ENCODE measurements at places on chromosomes 3 and 15.

- no peak for DNase-seq
Measured at GRCh38 chr15:35674873-35675781, 129.2 kb upstream of the DPH6 start.

GRCh38 chr3:35900079-35900478, 260.8 kb downstream of the ARPP21 start:
- DNase-seq, result no peak

- DNase-seq, result no peak
Measured at GRCh38 chr3:83096-83495, 113.5 kb upstream of the CHL1 start.

DNA sequence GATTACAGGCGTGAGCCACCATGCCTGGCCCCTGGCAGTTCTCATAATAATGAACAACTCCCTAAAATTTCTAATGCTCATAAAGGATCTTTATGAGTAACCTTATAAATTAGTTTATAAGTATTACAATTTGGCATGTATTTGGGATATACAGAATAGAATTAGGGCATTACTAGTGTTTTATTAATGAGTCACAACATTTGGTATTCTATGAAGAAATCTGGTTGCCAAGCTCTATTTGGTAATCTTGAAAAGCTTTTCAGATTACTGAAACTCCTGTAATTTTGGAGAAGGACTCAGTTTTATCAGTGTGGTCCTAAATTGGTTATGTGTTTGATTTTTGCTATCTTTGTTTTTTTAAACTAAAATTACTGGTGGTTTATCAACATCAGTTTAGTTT, 45.8 kb downstream of the TM6SF1 start:
- no peak for DNase-seq

GRCh38 chr15:49421991-49422390, 1.1 kb upstream of the FGF7 start:
- DNase-seq, result peak; percentile 13

- DNase-seq, result no peak
Measured at GRCh38 chr15:40325188-40325587, 1.7 kb downstream of the INAFM2 start.

- no peak for DNase-seq
Measured at GRCh38 chr3:143084856-143085731, 34.5 kb upstream of the CHST2 start.

GRCh38 chr15:79209116-79209515, 73.4 kb upstream of the ANKRD34C start:
- DNase-seq, result no peak

GRCh38 chr15:71153823-71154524, 38.7 kb downstream of the THSD4 start:
- no peak for DNase-seq

DNA sequence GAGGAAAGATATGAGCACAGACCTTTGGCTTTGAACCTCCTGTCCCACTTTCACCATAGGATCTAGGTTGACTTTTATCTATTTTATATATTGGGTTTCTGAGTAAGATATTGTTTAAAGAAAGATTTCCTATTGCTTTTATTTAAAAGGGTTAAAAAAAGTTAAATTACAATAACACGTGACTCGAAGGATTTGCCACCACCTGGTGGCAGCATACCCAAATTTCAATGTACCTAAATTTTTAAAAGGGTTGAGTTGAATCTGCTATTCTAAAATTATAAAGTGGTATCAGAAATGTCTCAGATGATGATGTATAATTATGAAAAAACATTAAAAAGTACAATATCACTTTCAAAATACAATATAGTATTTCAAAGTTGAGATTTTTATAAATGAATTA, 368.4 kb downstream of the MECOM start:
- peak; percentile 8 for DNase-seq

DNA sequence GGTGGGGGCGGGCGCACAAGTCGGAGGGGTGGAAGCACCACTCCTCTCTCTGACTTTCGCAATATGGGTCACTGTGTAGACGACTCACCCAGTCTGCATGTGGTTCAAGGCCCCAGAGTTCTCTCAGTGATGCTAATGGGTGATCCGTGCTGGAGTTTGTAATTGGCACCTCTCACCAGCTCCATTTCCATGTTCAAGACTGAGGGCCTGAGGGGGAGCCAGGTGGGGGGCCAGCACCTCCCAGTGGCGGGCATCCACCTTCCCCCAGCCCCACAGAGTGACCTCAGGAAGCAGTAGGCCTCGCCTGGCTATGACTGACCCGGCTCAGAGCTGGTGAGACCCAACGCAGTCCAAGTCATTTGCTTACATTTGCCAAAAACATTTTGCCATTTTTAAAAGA, 230.0 kb upstream of the ST8SIA2 start:
- no peak for DNase-seq

- DNase-seq, result no peak
Measured at GRCh38 chr3:152100491-152101132, 168.1 kb upstream of the MBNL1 start.

GRCh38 chr3:100210772-100211135, 50.0 kb upstream of the TBC1D23 start:
- DNase-seq, result peak; percentile 20

- no peak for DNase-seq
Measured at GRCh38 chr3:48222616-48223513, at the start of gene CAMP. TSS of gene CAMP (plus strand) at chr3:48223495. CDS start at chr3:48223512, 17 bp downstream.

- no peak for DNase-seq
Measured at GRCh38 chr3:115436767-115437301, 186.5 kb upstream of the GAP43 start.

GRCh38 chr15:93527374-93528050, 438.5 kb upstream of the RGMA start:
- no peak for DNase-seq

GRCh38 chr15:43187544-43188155, 2.4 kb downstream of the CCNDBP1 start:
- no peak for DNase-seq

DNA sequence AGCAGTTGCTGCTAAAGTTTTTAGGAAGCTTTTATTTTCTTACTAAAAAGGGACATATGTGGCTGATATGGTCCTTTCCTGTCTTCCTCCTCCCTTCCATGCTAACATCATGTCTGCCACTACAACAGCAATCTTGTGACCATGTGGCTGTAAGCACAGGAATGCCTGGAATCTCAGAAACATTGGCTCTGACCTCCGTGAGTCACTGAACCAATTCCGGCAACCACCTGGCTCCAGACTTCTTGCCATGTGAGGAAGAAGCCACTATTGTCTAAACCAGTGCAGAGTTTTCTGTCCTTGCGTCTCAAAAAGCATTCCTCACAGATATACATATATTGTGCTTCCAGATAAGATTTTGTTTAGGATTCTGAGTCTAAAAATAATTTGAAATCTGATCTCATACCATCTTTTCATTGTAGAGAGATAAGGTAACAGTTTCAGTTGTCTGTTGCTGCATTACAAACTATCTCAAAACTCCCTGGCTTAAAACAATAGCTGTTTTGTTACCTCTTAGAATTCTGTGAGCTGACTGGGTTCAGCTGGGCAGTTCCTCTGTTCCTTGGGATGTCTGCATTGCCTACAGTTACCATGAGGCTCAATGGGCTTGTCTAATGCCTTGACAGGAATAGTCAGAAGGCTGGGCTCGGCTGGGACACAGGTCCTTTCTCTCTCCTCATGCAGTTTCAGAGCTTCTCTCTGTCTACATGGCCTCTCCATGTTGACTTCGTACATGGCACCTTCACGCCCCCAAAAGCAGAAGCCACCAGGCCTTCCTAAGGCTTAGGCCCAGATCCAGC, 77.3 kb upstream of the MAGI1 start:
- no peak for DNase-seq

DNA sequence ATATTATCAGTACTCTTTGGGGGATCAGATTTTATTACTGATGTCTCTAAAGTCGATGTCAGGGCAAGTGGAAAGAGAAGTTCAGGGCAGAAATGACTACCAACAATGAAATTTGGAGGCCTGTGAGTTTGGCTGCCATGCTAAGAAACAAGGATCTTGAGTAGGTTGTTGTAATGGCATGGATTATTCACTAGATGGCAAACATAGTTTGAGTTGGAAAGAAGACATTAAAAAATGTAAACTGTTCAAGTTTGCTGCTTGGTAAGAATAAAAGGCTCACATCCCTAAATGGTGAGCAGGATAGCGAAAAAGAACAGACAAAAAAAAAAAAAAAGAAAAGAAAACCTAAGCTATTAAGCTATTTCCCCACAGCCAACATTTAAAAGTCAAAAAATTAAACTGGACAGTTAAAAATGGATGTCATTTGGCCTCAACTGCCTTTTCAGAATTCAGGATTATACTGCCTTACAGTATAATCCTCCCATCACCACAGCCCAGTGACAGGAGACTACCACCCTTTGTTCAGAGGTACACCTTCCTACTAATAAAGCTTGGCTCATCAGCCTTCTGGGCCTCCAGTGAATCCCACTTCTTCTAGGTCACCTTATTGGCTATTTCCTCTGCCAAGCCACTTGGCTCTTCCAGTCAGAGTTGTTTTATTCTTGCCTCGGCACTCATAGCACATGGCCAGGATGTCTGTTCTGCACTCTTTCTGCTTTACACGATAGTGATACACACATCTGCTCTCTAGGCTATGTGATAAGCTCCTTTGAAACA, 163.7 kb downstream of the PLD1 start:
- DNase-seq, result peak; percentile 49

DNA sequence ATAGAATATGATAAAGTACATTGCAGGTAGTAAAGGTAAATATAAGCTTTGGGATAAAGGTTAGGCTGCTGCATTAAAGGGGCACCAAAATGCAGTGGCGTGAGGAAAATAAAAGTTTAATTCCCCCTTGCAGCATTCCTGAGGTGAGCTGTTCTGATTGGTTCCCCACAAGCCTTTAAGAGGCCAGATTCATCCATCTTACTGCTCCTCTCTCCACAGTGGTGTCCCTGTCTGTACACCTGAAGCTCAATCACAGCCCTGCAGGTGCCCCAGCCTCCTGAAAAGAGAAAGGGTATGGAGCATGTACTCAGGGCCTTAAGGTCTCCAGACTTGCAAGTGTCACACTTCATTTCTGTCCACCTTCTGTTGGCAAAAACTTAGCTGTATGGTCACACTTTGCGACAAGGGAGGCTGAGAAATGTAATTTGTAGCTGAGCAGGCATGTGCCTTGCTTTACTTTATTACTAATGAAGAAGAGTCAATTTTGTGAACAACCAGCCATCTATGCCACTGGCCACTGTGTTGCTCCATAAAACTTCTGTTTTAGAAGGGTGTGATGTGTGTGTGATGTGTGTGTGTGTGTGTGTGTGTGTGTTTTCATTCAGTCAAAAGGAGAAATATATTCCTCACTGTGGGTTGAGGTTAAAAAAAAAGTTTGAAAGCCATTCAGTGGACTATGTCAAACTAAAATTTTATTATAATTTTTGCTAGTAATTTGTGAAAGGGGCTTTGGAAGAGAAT, 12.8 kb downstream of the LACTB start:
- DNase-seq, result no peak

- no peak for DNase-seq
Measured at GRCh38 chr3:171123915-171124314, 97.4 kb upstream of the SLC2A2 start.

GRCh38 chr15:89937365-89938350, 24.9 kb upstream of the ARPIN start:
- no peak for DNase-seq

DNA sequence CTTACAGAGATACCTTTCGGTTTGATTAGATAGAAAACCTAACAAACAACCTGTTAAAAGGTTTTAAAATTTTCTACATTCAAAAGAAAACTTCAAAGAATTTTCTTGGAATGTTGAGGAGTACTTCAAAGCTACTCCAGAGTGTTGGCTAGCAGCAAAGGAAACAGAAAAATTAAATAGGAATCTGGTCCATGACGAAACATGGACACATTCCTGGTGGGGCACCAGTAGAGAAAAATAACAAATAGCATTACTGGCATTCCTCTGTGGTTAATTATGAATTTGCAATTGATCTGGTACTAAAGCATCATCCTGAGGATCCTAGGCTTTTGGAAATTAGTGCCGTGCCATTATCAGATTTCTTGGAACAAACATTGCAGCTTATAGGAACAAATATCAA, 59.5 kb upstream of the DPPA4 start:
- DNase-seq, result no peak

DNA sequence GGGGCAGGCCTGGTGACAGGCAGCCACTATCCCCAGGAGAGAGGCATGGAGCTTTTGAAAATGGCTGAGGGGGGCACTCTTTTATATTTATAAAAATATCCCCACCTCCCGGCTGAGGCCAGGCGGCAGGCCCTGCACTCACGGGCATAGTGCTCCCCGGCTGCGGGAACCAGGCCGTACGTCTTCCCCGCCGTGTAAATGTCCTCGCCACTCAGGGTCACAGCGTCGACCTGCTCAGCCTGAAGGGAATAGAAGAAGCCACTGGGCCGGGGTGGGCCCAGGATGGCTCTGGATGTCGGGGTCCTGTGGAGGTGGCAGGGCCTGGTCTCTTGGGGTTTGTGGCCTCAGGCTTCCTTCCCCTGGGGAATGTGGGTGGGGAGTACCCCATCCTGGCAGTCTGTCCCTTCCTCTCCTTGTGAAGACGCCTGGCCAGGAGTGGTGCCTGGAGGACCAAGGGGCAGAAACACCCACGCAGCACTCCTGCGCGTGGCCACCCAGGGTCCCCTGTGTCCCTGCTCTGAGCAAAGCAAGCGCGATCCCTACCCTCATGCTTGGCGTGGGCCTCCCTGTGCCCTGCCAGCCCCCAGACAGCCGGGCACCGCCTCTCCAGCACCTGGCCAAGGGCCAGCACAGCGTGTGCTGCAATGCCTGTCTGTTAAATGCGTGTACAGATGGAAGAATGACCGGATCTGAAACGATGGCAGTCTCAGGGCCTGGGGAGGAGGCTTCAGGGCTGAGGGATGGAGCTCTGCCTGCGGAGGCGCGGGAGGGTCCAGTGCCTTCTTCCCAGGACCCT, 18.9 kb downstream of the MELTF start:
- no peak for DNase-seq

Data from NCI-H1105 (cell line).